ENCODE measurements at places on chromosomes 16 and 17.

DNA sequence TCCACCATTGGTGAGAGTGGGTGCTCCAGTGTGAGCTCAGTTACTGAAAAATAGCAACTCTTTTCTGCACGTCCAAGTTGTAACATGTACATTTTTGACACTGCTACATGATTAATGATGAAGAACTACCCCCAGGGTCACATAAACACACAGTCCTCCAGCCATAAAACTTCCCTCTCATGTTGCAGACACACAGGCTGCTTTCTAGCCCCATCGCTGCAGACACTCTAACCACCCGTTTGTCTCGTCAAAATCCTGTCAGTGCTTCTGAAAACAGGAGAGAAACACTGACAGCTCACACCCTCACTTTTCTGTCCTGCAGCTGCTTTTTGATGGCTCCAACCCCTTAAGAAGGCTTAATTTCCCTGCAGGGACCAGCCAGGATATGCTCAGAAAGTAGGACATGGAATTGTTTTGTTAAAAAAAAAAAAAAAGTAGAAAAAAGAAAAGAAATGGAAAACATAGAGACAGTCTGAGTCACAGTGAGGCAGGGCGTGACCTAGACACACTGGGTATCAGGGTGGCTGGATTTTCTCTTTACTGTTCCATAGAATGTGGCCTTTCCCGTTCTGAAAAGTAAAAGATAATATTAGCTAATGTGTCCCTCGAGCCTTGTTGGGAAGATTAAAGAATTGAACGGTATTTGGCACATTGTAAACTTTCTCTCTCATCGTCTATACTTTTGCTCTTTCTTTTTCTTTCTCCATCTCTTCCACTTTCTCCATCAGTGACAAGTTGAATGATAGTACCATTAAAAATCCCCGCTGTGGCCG lies 20.7 kb upstream of the CCL5 start:
- DNase-seq: no peak

DNA sequence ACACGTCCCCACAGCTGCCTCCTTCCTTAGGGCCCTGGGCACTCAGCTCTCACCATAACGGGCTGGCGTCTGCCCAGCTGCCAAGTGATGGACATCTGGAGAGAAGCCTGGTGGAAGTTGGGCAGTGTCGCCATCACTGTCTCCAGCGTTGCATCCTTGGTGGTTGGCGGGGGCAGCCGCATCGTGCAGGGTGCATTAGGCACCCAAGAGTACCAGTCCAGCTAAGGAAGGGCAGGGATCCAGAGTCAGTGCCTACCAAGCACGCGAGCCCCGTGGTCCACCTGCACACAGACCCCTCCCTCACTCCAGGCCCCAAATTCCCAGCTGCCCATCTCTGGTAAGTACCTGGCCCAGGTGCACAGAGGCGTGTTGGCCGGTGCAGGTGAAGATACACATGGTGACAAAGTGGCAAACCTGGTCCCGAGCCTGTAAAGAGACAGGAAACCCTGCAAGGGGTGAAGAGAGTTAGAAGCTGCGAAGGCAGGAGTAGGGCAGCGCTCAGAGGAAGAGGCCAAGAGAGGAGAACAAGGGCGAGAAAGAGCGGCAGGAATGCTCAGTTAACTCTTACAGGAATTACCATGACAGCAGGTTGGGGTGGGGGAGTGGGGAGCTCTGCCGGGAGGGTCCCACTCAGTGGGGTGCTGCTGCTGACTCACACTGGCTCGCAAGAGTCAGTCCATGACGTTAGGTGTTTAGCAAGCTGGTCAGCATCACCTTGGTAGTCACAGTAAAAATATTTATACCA lies 9.5 kb downstream of the ALOX15 start:
- no peak for DNase-seq

GRCh38 chr16:81487301-81487720 lies 42.7 kb downstream of the CMIP start:
- DNase-seq: peak; percentile 29

DNA sequence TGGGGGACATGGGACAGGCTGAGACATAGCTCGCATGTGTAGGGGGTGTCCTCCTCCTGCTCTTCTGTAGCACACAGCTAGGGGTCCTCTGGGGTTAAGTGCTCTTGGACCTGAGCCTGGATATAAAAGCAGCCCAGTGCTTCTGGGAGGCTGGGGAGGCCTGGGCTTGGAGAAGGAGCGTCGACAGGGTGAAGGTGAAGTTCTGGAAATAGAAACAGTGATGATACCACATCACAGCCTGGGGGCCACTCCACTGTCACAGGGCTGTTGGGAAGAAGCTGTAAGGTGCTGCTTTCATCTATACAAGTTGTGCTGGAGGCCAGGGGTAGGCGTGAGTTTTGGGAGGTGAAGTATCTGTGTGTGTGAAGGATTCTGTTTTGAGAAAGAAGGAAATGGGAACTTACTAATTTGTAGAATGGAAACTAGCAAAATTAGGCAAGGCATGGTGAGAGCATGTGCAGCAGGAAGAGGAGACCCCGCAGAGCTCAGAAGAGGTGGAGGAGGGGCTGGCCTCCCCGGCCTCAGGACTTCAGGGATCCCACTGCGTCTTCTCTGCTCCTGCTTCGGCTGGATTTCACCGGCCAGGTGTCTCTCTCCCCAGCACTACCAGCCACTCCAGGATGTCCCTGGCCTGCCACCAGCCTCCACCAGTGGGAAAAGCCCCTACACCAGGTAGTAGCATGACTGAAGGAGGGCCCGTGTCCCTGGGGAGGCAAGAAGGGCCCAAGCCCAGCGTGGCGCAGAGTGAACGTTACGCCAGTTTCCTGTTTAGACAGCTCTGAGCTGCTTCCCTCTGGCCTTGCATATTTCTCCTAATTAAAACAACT lies 19.4 kb downstream of the PLCG2 start:
- DNase-seq: peak; percentile 49

DNA sequence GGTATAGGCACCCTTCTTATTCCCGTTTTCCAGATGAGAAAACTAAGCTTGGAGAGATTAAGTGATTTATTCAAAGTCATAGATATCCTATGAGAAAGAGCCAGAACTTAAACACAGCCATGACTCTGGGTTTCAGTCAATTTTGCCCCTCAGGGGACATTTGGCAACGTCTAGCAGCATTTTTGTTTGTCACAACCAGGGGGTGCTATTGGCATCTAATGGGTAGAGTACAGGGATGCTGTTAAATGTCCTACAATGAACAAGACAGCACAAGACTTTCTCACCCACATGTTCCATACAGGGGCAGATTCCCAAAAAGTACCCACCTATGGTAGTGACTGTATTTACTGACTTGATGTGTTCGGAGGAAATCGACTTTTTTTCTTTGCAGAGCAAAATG lies 4.8 kb upstream of the SHISA9 start:
- DNase-seq: peak; percentile 21

- DNase-seq: no peak
Observed at GRCh38 chr16:64225696-64226095, 896.2 kb downstream of the CDH11 start.
